Activated CD8-positive, alpha-beta memory T cell treated with anti-CD3 and anti-CD28 coated beads, Interleukin-2, amount 50 U/mL, for 48 hours (primary cell): ENCODE measurements at places on chromosomes 4 and X.

- no peak for DNase-seq
These were observed 178.6 kb downstream of the SLC7A11 start for GRCh38 chr4:138063581-138063980.

DNA sequence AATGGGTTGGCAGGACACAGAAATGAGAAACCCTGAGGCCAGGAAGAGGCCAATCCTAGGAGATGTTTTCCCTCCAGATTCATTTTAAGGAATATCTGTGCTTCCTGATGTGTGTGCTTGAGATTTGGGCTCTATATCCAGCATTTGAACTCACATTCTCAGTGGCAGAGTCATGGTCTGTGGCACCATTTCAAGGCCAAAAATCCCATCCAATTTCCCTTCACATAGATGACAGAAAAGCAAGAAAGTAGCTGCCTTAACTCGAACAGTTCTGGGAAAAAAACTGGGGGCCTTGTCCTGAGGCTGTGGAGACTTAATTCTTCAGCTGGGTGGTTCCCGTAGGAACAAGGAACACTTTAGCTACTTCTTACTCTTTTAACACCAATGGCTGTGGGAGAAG lies 27.4 kb downstream of the TAF7L start:
- DNase-seq = no peak

- no peak for DNase-seq
These were observed 358.4 kb upstream of the CXorf51B start for GRCh38 chrX:146451136-146451535.

DNA sequence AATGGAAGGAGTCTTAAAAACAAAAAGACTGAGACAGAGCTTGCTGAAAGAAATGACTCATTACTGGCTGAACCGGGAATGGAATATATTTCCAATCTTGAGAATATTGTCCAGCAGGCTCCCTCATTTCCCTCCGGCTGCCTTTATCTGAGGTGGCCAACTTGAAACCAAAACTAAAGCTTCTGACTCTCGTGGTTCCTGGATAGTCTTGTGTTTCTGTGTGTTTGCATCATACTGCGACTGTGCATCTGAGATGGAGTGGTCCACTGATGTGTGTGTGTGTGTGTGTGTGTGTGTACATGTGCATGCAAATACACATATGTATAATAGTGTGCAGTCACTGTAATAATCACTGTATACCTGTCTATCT lies 145.6 kb upstream of the SCML1 start:
- DNase-seq = no peak

DNA sequence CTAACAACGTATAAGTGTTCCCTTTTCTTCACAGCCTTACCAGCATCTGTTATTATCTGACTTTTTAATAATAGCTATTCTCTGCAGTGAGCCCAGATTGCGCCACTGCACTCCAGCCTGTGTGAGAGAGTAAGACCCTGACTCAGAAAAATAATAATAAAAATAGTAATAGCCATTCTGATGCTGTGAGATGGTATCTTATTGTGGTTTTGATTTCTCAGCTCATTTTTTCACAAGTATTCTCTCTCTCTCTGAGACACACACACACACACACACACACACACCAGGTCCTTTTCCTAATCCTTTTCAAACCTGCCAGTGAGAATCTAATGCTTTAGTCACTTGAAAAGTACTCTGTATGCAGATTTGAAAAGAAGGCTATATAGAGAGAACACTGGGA lies 89.8 kb downstream of the CHIC2 start:
- no peak for DNase-seq

DNA sequence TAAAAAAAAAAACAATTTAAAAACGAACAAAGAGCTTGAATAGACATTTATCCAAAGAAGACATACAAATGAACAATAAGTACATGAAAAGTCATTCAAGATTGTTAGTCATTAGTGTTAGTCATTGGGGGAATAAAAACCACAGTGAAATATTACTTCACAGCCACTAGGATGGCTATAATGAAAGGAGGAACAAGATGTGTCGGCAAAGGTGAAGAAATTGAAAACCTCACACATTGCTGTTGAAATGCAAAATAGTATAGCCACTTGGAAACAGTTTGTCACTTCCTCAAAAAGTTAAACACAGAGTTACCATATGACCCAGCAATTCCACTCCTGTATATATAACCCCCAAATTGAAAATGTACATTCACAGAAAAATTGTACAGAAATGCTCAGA lies 45.2 kb upstream of the SLC39A8 start:
- no peak for DNase-seq

- no peak for DNase-seq
These were observed 85.4 kb upstream of the ARMCX2 start for GRCh38 chrX:101745046-101745445.

GRCh38 chr4:102533904-102534303 lies 32.7 kb downstream of the NFKB1 start:
- DNase-seq = no peak

GRCh38 chr4:187451776-187452175 lies 543.8 kb upstream of the ZFP42 start:
- DNase-seq = no peak

DNA sequence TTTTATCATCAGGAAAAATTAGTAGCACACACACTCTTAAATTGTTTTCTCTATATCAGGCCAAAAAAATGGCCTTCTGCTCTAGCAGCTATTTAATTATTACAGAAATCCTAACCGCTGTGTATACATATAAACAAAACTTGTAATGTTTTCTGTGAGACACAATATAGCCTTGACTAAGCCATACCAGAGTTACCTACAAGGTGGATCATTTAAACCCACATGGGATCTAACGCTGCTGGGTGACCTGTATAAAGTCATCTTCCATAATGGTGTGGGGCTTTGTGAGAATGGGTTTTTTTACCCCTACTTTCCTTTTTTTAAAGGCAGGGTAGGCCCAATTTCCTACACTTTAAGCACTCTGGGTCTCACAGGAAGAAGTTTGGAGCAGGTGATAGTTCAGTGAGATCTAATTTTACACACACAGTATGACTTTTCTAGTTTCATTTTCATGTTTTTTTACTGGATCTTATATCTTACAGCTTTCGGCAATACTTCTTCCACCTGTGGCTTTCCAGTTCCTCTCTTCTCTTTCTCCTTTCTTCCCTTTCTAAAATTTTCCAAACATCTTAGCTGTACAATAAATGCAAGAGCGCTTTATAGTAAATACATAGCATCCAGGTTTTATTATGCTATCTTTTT lies 66.9 kb upstream of the MMAA start:
- no peak for DNase-seq

GRCh38 chr4:17189401-17189720 lies 290.9 kb upstream of the LDB2 start:
- DNase-seq = no peak

- no peak for DNase-seq
These were observed 68.8 kb downstream of the ZAR1 start for GRCh38 chr4:48558819-48559218.

DNA sequence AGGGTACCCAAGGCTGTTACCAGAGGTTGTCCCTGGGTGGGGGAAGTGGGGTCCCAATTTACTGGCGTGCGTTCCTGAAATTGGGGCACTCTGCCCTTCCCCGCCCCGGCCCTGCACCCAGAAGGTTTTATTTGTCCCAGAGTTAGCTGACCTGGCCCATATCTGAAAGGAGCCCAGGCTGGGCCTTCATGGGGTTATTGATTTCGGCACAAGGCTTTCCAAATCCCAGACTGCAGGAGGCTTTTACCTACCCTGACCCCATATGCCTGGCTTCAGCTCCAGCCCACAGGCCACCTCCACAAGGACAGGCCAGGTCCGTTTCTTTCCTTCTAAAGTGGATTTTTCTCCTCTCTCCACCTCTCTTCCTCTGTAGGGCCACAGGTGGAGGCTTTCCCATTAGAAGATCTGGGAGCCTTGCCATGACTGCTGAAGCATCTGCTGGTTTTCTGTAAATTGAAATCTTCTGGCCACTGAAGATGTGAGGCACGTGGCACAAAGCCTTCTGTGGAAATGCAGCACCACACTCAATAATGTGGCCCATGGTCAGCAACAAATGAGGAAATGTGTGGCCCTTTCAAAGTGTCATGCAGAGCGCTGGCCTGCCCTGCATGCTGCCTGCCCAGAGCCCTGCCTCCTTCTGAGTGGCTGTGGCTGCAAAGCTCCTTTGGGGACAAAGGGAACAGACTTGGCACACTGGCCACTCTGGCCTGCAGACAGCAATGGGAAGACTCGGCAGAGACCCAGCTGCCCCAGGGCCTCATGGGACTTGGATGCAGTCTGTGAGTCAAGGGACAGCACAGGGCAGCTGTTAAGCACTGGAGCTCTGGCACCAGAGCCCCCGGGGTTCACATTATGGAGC lies 43.1 kb upstream of the MTM1 start:
- DNase-seq = no peak

GRCh38 chr4:11631416-11631815 lies 202.7 kb upstream of the HS3ST1 start:
- no peak for DNase-seq

- no peak for DNase-seq
These were observed 2.4 kb downstream of the WDR44 start for GRCh38 chrX:118348186-118348810.

DNA sequence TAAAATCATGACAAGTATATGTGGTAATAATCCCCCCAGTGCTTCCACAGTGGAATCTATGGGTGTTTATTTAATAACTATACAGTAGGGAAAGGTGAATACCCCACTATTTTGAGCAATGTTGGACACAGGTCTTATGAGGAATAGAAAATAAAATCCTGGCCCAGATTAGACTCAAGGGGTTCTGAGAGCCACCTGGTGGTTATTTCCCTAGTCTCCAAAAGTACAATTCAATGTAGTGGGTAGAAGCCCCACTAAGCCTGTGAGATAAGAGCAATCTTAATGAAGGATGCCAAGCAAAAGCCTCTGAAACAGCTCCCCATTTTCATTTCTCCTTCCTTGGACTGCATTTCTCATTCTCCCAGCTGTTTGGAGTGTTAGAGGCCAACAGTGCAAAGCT lies 328.2 kb upstream of the NR3C2 start:
- DNase-seq = no peak

DNA sequence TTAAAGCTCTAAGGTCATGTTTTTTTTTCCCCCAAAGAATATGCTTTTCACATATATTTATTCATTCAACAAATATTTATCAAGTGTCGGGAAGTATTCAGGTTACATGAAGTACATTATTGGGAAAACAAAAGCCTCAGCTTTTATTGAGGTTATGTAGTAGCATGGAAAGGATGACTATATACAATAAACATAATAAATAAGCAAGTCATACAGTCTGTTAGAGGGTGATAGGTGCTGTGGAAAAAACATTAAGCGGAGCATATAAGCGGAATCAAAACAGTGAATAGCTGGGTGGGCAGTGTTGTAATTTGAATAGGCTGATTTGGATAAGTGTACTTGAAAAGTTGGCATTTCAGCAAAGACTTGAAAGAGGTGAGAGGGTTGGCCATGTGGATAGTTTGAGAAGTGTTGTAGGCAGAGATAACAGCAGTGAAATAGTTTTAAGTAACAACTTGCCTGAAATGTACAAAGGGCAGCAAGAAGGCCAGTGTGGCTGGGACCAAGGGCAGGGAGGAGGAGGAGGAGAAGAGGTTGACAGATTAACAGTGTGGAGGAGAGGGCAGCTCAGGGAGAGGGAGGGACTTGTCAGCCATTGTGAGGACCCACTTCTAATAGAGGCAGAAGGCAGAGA lies 558.7 kb downstream of the SPRY1 start:
- DNase-seq = no peak

DNA sequence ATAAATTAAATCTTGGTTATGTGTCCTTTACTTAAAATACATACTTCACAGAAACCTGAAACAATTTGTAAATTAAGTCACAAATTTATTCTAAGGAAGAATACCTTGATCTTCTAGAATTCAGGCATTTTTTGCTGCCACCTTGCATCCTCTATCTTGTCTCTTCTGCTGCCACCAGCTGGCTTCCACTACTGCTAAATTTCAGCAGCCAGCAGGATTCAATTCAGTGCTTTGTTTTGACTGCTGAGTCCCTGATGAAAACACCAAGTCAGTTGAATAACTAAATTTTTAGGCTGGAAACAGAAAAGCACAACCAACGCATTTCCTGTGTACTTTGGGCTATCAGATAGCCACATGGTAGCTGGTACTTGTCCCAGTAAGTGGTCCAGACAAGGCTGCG lies 2.4 kb upstream of the MBTPS2 start:
- DNase-seq = no peak
